ENCODE measurements at places on chromosomes 4 and X.

DNA sequence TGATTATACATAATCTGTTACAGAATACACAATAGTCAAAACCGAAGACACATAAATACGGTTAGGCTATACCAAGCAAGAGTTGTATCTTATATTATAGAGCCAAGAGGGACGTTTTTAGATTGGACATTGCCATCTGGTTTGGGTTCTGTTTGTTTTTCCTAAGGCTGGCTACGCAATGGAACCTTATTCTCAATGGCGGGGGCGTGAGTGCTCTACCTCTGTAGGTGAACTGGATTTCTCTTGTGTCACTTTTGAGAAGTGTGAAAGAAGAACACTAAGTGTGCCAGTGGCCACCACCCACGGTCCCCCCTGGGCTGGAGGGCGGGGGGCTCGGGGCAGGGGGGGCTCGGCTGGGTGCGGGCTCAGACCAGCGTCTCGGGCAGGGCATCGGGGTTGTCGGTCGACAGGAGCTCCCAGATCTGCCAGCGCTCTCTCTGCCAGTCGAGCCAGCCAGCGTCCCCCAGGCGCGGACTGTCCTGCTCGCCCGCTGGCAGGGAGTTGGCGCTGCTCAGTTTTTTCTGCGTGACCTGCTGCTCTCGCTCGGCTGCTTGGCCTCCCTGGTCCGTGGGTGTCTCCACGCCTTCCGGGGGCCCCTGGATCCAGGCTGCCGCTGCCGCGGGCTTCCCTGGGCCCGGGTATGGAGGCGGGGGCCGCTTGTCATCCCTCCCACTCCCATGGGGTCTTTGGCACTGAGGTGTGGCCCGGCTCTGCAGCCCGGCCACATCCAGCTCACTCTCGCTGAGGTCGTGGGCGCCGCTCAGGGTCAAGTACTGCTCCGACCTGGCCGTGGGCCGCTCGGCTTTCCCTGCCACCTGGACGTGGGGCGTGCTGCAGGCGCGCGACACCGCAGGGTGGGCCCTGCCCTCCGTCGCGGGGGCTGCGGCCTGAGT, 27.6 kb downstream of the HCCS start:
- no peak for DNase-seq

GRCh38 chr4:71415491-71415890, 76.7 kb downstream of the SLC4A4 start:
- DNase-seq, result no peak

DNA sequence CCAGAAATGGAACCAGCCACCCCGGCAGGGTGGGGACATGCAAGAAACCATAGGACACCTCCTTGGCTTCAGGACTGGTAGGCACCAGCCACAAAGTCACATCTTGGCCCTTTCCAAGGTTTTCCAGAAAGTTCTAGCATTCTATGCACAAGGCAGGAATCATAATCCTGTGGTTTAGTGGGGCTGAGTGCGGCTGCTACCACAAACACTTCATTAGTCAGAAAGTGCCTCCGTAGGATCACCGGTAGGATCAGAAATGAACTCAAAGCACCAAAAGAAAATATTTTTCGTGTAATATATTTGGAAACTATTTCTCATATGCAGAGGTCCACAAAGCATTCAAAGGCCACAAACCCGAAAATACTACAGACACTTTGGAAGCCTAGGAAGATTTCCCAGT, 191.7 kb downstream of the PTTG2 start:
- DNase-seq, result no peak

DNA sequence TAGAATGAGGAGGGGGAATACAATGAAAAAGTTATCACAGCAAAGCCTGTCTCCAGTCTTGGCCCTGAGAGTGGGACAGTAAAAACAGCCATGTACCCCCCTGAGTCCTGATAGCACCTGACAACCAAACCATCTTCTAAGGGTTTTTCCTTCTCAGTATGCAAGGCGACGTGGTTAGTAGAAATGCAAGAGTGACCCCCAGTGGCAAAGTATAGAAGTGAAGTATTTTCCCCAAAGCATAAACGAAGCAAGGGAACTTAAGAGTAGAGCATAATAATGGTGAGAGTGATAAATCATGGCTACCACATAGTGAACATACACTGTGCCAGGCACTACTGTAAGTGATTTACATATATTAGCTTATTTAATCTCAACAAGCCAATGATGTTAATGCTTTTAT, 52.8 kb downstream of the FAM47C start:
- no peak for DNase-seq

DNA sequence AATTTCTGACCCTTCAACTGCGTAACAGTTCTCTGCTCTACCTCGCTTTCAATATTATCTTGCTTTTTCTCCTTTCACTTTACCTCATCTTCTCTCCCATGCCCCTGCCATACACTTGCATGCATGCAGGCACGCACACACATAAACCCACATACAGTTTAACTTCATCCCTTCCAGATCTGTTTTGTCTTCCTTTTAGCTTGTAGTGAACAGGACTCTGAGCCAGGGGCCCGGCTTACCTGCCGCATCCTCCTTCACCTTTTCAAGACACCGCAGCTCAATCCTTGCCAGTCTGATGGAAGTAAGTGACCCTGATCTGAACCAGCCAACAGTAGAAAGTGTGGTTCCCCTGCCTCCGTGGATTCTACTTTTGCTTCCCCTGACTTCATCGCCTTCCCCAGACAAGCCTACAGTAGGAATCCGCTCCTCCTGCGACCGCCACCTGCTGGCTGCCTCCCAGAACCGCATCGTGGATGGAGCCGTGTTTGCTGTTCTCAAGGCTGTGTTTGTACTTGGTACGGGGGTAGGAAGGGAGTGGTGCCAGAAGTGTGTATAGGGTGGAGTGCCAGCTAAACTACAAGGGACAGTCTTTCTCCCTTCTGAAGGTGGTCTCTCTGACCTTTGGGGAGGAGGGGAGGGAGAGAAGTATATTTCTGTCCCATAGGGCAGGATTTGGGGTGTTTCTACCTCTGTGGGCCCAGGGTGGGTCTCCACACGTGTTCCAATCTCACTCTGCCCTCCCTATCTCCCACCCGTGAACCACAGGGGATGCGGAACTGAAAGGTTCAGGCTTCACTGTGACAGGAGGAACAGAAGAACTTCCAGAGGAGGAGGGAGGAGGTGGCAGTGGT, 10.7 kb downstream of the MED12 start:
- peak; percentile 73 for DNase-seq

DNA sequence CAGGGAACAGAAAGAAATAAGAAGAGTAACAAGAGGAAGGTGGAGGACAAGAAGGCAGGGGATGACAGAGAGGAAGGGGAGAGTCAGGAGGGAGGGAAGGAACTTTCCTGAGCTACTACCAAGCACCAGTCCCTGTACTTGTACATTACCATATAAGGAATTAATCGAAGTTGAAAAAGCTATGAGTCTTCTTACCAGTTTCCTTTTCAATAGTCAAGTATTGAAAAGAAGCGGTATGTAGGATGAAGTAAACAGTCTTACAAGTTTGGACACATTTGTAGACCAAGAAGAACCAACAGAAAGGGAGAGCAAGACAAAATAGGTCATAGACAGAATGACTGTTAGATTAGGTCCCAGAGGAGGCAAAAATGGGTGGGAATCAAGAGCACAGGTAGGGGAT, 629.7 kb upstream of the DIPK2B start:
- DNase-seq, result no peak

GRCh38 chr4:183345261-183345660, 23.0 kb upstream of the CLDN24 start:
- DNase-seq, result no peak

GRCh38 chrX:136421338-136421737, 66.4 kb upstream of the BRS3 start:
- DNase-seq, result no peak

DNA sequence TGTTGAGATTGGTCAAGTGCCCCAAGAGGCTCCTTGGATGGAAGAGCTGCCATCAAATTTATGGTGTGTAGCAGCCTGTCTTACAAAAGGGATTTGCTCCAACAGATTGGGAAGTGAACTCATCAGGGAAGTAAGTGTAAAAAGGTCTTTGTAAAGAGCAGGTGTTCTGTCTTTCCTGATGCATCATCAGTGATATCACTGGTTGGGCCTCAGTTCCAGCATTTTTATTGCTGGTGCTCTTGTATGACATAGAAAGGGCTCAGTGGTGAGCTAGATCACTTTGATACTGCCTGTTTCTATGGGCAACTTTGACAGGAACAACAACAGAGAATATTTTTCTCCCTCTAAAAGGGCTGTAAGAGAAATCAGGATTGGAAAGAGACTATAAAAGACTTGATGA, 8.7 kb upstream of the GABRE start:
- DNase-seq, result no peak

- DNase-seq, result no peak
Measured at GRCh38 chr4:100843910-100844309, 326.1 kb upstream of the EMCN start.

DNA sequence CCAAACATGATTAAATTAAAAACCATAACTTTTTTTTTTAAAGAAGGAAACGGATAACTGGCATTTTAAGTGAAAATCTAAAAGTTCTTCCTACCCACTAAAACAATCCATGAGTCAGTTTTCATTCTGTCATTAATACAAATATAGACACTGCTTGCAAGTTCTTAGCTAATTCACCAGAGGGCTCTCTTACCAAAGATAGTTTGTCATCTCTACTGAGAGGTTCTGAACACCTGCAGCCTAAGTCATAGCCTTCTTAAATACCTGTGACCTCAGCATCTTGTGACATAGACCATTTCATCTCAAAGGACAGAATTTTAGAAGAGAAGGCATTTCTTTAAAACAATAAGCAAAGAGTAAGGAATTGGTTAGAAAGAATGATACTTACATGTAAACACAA, 65.3 kb upstream of the FAM120C start:
- no peak for DNase-seq

- DNase-seq, result no peak
Measured at GRCh38 chr4:14856934-14857235, 145.4 kb upstream of the CPEB2 start.

DNA sequence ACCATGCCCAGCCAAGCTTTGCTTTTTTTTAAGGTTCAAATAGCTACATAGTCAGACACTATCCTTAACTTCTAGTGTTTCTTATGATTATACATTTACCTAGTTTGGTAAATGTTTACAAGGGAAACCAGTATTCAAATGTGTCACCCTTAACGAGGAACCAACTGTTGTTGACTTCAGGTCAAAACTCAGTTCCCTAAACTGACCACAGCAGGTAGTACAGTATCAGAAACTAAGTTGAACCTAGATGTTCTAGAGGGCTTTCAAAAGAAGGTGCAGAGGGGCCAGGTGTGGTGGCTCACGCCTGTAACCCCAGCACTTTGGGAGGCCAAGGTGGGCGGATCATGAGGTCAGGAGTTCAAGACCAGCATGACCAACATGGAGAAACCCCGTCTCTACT, 11.3 kb downstream of the GPC4 start:
- no peak for DNase-seq

DNA sequence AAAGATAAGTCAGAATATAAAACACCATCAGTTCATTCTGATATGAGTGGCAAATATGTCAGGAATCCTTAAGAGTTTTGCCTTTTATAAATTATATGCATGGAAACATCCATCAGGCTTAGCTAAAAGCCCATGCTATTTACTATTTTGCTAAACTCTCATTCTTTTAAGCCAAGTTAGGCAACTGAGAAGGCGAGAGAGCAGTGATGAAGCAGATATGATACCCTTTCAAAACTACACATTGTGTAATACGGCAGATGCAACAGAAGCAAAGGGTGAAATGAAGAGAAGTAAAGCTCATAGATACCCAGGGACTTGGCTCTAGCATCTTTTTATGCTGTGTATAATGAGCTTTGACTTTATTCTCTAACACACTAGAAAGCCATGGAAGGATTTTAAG, 95.8 kb downstream of the SLIT2 start:
- no peak for DNase-seq

DNA sequence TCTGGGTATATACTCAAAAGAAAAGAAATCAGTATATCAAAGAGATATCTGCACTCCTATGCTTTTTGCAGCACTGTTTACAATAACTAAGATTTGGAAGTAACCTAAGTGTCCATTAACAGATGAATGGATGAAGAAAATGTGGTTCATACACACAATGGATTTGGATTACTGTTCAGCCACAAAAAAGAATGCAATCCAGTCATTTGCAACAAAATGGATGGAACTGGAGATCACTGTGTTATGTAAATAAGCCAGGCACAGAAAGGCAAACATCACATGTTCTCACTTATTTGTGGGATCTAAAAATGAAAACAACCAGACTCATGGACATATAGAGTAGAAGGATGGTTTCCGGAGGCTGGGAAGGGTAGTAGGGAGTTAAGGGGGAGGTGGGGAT, 17.6 kb upstream of the NXT2 start:
- DNase-seq, result no peak

DNA sequence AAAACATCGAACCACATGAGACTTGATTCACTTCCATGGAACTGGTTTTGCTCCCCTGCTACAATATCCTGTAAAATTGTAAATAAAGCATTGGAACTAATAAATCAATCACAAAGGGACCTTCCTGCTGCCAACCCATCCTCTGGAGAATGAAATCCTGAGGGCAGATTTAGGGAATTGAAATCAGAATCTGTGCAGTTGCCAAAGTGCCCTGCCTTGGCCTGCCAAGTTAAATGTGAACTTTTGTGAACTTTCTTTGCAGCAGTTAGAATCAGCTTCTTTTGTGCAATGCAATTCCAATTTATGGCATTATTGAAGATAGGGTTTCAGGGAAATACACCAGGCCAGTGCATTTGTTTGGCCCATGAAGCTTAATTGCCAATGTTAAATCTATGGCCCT, 263.1 kb downstream of the PTTG2 start:
- no peak for DNase-seq

DNA sequence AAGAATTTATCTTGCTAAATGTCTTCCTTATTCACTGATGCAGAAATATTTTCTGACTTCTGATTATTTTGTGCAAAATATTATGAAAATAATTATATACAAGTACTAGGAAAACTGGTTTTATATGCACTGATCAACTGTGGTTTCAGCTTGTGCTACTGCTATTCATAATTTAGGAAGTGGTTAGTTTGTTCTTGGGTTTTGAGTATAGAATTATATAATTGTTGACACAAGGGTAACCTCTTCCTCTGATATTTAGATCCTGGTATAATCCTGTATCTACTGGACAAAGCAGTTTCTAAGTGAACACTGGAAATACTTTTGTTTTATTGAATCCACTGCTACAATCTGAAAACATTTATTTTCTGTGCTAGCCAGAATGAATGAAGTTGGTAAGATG, 182.8 kb downstream of the PDGFC start:
- no peak for DNase-seq

DNA sequence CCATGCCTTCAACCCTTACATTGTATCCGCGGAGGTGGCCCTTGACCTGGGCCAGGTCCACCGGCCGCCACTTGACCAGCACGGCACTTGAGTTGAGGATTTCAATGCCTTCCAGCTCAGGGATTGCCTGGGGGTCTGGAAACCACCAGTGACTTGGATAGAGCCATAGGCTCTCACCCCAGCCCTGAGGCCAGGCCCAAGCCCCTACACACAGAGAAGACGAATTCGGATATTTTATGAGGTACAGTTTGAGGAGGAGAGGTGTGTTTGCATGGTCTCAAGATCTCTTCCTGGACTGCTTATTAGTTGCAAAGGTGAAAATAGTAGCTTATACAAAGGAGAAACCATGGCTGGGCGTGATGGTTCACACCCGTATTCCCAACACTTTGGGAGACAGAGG, 20.3 kb downstream of the L1CAM start:
- DNase-seq, result no peak

DNA sequence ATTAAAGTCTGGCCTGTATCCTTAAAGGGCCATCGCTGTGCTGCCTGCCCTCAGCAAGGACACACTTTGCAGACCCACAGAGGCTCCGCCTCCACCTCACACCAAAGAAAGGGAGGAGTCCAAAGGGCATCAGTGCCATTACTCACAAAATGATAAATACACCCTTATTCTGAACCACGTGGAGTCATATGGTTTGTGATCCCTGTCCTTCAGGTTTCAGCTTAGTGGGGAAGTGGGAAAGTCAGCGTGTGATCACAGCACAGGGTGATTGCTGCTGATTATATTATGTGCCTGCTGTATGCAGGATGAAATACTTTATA, 35.9 kb upstream of the MSANTD1 start:
- no peak for DNase-seq
